ENCODE measurements at places on chromosomes 16 and 17. TPM values are rescaled to one million over a fixed set of nuclear protein-coding genes. Genes with fewer than 3 reads are reported as not detected.

The NEK8 gene
- total RNA-seq: 8.5 TPM

The CD300LF gene
- 0.29 TPM for total RNA-seq

The CNGB1 gene
- total RNA-seq: not detected

The SOX15 gene
- total RNA-seq: 0.57 TPM

The KCNJ18 gene
- total RNA-seq: not detected

The TBC1D16 gene
- total RNA-seq: 46.0 TPM

The CDC42EP4 gene
- 52.0 TPM for total RNA-seq

The GPRC5B gene
- total RNA-seq: 11.2 TPM

The CCDC144A gene
- 18.2 TPM for total RNA-seq

The TSPAN10 gene
- total RNA-seq: 12.0 TPM

The NUDT7 gene
- 11.6 TPM for total RNA-seq

The CDR2L gene
- total RNA-seq: 44.7 TPM

The TMIGD1 gene
- not detected for total RNA-seq

The ACSM3 gene
- 0.22 TPM for total RNA-seq

The TUBB3 gene
- total RNA-seq: 360 TPM
